PC-3 (cell line): ENCODE measurements at places on chromosomes 11 and 22. TPM values are rescaled to one million over a fixed set of nuclear protein-coding genes. Genes with fewer than 3 reads are reported as not detected.
A peak's percentile ranks its signal among the peaks of the same experiment; 100 is the strongest.

- H3K4me1 ChIP-seq, result no peaks in the 10 kb centered on the region
- H3K4me3 ChIP-seq, result no peak overlapping the region
- H3K36me3 ChIP-seq, result no peaks in the 10 kb centered on the region
- no peaks in the 10 kb centered on the region for H3K27me3 ChIP-seq
These were observed 575.6 kb downstream of the INSC start for GRCh38 chr11:15690320-15690719.

DNA sequence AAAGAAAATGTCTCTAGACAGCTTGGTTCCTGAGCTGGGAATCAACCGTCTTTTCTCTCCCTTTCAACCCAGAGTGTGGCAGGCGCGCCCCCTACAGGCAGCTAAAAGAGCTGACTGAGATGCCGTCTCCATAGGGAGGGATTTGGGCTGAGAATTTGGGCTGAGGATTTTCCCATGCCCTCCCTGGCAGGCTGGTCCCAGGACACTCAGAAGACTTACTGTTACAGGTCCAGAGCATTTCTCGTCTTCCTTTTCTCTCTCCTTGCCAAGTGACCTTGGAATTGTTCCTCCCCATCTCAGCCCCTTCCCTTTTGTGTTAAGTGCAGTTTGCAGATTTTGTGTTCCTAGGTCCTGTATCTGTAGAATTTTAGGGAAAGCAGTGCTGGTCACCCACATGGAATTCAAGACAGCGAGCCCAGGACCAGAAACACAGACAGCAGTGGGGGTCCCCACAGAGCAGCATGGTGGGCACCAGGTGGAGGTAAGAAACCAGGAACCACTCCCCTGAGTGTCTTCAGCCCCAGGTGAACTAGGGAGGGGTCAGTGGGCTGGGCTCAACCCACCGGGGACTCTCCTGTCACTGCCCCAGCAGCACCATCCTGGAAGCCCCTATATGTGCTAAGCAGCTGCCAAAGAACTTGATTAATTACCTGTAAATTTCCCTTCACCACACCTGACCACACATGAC is 9.9 kb upstream of the IGLL5 start:
- no peak overlapping the region for H3K4me3 ChIP-seq
- peak; percentile 62 for DNase-seq
- no peaks in the 10 kb centered on the region for H3K36me3 ChIP-seq
- H3K4me1 ChIP-seq, result no peaks in the 10 kb centered on the region

GRCh38 chr11:73099512-73100266 is 42.4 kb downstream of the FCHSD2 start:
- H3K4me1 ChIP-seq, result no peaks in the 10 kb centered on the region
- H3K36me3 ChIP-seq, result no peaks in the 10 kb centered on the region
- H3K27me3 ChIP-seq, result no peaks in the 10 kb centered on the region
- no peak for DNase-seq
- H3K27ac ChIP-seq, result no peak overlapping the region
- no peak overlapping the region for H3K4me3 ChIP-seq

DNA sequence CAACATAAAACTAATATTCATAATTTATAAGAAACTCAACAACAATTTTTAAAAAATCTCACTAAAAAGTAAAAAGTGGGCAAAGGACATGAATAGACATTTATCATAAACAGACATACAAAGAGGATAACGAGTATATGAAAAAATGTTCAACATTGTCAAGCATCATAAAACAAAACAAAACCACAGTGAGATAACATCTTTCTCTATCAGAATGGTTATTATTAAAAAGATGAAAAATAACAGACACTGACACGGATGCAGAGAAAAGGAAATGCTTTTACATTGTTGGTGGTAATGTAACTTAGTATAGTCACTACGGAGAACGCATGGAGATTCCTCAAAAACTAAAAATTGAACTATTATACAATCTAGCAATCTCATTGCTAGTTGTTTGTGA is 813.0 kb downstream of the LUZP2 start:
- H3K4me3 ChIP-seq, result no peak overlapping the region
- no peaks in the 10 kb centered on the region for H3K36me3 ChIP-seq
- no peaks in the 10 kb centered on the region for H3K4me1 ChIP-seq

GRCh38 chr11:132712466-132712865 is 819.8 kb downstream of the OPCML start:
- H3K4me1 ChIP-seq, result no peaks in the 10 kb centered on the region
- no peak for DNase-seq
- H3K4me3 ChIP-seq, result no peak overlapping the region
- H3K36me3 ChIP-seq, result no peaks in the 10 kb centered on the region
- no peak overlapping the region for H3K27ac ChIP-seq

- H3K4me1 ChIP-seq, result no peaks in the 10 kb centered on the region
- no peak for DNase-seq
- peaks cover 91% of the 10 kb centered on the region for H3K27me3 ChIP-seq
- H3K27ac ChIP-seq, result no peak overlapping the region
- no peak overlapping the region for H3K4me3 ChIP-seq
These were observed 188.3 kb upstream of the BLID start for GRCh38 chr11:122304306-122304705.

GRCh38 chr22:25896098-25896497 is 154.1 kb downstream of the MYO18B start:
- no peaks in the 10 kb centered on the region for H3K36me3 ChIP-seq
- no peak overlapping the region for H3K27ac ChIP-seq

DNA sequence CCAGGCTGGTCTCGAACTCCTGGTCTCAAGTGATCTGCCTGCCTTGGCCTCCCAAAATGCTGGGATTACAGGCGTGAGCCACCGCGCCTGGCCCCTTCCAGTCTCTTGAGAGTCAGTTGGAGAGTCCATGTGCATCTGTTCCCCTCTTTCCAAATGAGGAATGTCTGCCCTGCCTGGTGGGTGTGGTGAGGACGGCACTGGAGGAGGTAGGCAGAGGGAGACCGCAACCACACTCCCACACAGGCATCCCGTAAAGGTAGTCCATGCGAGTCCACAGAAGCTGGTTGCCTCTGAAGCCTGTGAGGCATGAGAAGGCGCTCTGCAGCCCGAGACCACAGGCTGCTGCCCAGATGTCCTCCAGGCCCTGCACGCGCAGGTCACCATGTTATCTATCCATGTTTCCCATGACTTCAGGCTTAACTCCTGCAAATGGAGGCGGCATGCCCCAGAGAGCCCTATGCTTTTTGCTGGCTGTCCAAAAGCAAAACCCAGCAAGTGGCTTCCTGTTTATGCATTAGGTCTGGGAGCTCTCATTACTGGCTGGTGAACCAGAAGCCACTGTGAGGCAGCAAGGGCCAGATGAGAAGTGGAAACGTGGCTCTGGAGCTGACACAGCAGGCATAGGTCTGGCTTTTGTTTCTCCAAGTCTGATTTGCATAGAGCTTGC is 43.4 kb downstream of the GRIK4 start:
- no peak overlapping the region for H3K27ac ChIP-seq
- peaks cover 38% of the 10 kb centered on the region for H3K27me3 ChIP-seq
- H3K4me1 ChIP-seq, result no peaks in the 10 kb centered on the region
- DNase-seq, result no peak

DNA sequence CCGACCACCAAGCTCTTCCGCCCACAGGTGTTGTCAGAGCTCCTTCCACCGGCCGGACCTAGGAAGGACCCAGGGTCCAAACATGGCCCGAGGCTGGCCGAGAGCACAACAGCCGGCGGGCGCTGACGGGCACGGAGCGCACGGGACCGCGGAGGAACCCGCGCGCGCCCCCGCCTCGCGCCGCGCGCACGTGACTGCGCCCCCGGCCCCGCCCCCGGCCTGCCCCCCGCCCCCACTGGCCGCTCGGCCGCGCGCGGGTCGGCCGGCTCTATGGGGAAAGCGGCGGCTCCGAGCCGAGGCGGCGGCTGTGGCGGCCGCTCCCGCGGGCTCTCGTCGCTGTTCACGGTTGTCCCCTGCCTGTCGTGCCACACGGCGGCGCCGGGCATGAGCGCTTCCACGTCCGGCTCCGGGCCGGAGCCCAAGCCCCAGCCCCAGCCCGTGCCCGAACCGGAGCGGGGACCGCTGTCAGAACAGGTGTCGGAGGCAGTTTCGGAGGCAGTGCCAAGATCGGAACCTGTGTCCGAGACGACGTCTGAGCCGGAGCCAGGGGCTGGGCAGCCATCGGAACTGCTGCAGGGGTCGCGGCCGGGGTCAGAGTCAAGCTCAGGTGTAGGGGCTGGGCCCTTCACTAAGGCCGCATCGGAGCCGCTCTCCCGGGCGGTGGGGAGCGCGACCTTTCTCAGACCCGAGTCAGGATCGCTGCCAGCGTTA is at the start of gene OSBP2:
Gene OSBP2 (plus strand): TSS at position 235 of the 711 bp plus-strand sequence. CDS start 36 bp downstream, at position 271.
- DNase-seq, result peak; percentile 19
- H3K27ac ChIP-seq, result 0 out of 2 replicates have a peak within 1 kb of the TSS, but pooled peaks have one; percentile 8
- H3K4me3 ChIP-seq, result peak within 1 kb of the TSS; percentile 77
- no peaks in the 10 kb centered on the region for H3K36me3 ChIP-seq

DNA sequence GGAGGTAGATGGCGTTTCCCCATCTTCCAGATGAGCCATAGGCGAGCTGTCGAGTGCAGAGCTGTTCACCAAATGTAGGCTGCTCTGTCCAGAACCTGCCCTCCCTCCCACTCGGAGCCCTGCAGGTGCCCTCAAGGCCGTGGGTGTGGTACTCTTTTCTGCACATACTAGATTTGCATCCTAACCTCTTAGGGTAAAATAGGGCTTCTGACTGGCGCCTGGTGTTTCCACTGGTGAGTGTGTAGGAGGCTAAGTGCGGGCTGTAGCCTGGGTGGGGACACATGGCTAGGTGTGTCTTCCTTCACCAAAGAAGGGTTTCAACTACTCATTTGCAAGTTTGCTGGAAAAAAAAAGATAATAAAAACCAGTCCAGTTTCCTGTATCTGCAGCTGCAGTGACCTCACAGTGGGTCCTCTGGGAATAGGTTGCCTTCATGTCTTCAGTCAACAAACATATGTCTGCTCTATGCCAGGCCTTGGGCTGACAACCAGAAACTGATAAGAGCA is 8.5 kb downstream of the BIK start:
- H3K4me3 ChIP-seq, result no peak overlapping the region
- DNase-seq, result no peak
- no peak overlapping the region for H3K27ac ChIP-seq
- H3K4me1 ChIP-seq, result peaks cover 12% of the 10 kb centered on the region; the same call in 1 of the 2 replicates
- H3K27me3 ChIP-seq, result no peaks in the 10 kb centered on the region

GRCh38 chr22:42367980-42368378 is 64.2 kb downstream of the NFAM1 start:
- peaks cover 11% of the 10 kb centered on the region for H3K4me1 ChIP-seq
- H3K4me3 ChIP-seq, result peak overlapping the region; percentile 71
- no peak overlapping the region for H3K27ac ChIP-seq
- H3K27me3 ChIP-seq, result peaks cover 13% of the 10 kb centered on the region; the same call in 1 of the 2 replicates

DNA sequence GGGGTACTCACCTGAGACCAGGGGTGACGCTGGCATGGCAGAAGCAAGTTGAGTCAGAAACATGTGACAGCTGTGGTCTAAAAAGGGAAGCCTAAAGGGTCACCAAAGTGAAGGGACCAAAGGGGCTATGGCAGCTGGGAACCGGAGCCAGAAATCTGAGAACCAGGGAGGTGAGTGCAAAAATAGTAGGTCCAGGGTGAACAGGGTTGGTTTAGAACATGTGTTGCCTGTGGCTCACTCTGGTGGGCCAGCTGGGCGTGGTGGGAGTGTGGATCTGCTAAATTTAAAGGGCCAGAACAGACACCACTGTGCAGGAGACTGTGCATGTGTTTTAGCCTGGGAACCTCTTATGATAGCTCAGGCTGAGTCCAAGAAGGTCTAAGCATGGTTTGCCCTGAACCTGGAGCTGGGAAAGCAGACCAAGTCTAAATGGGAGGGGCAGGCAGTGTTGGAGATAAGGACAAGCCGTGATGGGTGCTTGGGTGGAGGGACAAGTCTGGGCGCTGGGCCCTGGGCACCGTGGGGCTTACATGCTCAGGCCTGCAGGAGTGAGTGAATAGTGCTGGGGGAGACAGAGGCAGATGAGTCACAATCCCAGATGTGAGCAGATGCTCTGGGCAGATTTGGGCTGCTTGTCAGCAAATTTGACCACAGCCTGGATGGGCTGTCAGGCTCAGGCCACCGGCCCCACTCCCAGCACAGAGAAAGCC is 41.4 kb upstream of the ZBED5 start:
- no peak for DNase-seq
- H3K4me3 ChIP-seq, result peak overlapping the region; percentile 18
- peaks cover 45% of the 10 kb centered on the region for H3K4me1 ChIP-seq
- no peaks in the 10 kb centered on the region for H3K27me3 ChIP-seq
- no peaks in the 10 kb centered on the region for H3K36me3 ChIP-seq

DNA sequence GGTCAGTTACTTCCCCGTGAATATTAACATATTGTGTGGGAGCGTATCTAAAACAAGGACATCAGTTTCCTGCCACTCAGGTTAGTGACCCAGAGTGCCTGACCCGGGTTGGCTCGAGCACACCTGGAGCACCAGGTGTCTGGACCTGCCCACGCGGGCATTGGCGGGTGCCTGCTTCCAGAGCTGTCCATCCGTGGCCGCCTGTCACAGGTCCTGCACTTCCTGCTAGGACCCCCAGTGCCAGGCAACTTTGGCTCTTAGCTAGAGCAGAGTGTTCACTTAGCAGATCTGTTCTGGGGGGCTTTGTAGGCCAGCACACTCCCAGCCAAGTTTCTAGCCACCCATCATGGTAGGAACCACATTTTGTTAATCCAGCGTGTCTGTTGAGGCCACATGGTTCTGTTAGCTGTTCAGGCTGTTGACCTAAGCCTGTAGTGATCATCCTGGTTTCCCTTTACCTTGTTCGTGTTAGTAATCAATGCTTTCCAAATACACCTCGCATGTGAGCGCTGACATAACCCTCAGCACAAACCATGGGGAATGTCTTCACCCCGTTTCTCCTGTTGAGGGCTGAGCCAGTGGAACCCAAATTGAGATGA is 29.5 kb downstream of the MOV10L1 start:
- DNase-seq, result no peak
- no peaks in the 10 kb centered on the region; the same call in 1 of the 2 replicates for H3K27me3 ChIP-seq
- H3K36me3 ChIP-seq, result no peaks in the 10 kb centered on the region
- no peak overlapping the region for H3K4me3 ChIP-seq

DNA sequence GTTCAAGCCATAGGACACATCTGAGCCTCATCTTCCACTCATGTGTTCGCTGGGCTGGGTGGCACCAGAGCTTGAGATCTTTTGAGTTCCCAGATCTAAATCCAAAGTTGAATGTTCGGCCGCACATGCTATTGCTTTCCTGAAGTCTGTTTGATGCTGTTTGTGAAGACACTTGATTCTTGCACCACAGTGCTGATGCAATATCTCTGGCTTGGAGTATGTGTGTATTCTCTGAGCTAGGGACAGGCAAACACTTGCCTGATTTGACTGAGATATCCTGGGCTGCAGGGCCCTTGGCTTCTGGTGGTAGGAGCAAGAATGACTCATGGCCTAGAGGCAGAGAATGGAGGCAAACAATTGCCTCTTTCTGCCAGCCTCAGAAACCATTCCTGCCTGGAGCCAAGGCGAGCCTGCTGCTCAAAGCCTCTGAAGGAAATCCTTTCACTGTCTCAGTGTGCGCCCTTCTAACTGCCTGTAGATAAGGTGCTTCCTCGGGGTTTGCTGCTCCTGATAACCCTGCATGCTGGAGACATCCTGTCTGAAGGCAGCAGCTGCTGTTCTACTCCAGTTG is 73.0 kb downstream of the CYB5R2 start:
- H3K4me1 ChIP-seq, result peaks cover 39% of the 10 kb centered on the region
- H3K36me3 ChIP-seq, result no peaks in the 10 kb centered on the region
- no peak overlapping the region for H3K4me3 ChIP-seq
- no peaks in the 10 kb centered on the region for H3K27me3 ChIP-seq
- peak overlapping the region; percentile 50 for H3K27ac ChIP-seq

- H3K27me3 ChIP-seq, result no peaks in the 10 kb centered on the region
- no peaks in the 10 kb centered on the region for H3K4me1 ChIP-seq
- no peak overlapping the region for H3K4me3 ChIP-seq
- DNase-seq, result peak; percentile 65
These were observed 32.0 kb upstream of the SERPIND1 start for GRCh38 chr22:20741634-20742581.

Gene PLEKHB1
- total RNA-seq, result 4.6 and 10.6 TPM in 2 replicates

Gene MEI1
- total RNA-seq, result 1.4 TPM in 1 of 2 replicates, not detected in the other

Gene PANX2
- 9.4 and 11.9 TPM in 2 replicates for total RNA-seq

Gene MRGPRF
- not detected in 2 replicates for total RNA-seq

Gene MGAT3
- total RNA-seq, result 0.06 TPM in 1 of 2 replicates, not detected in the other

Gene TTC28
- 4.1 and 6.3 TPM in 2 replicates for total RNA-seq

Gene NOX4
- not detected in 2 replicates for total RNA-seq

Gene MTNR1B
- not detected in 2 replicates for total RNA-seq

Gene OR2AT4
- not detected in 2 replicates for total RNA-seq

Gene CARD18
- not detected in 2 replicates for total RNA-seq

Gene OR6A2
- total RNA-seq, result 0.06 and 0.07 TPM in 2 replicates
